Activated CD8-positive, alpha-beta T cell treated with anti-CD3 and anti-CD28 coated beads, Interleukin-2, amount 10 ng/mL, durations not matched to agents 7 days and 5 days (primary cell): ENCODE measurements at places on chromosomes 12 and 14. TPM values are rescaled to one million over a fixed set of nuclear protein-coding genes. Genes with fewer than 3 reads are reported as not detected.

Gene SLC7A7
- 0.23 TPM for total RNA-seq

DNA sequence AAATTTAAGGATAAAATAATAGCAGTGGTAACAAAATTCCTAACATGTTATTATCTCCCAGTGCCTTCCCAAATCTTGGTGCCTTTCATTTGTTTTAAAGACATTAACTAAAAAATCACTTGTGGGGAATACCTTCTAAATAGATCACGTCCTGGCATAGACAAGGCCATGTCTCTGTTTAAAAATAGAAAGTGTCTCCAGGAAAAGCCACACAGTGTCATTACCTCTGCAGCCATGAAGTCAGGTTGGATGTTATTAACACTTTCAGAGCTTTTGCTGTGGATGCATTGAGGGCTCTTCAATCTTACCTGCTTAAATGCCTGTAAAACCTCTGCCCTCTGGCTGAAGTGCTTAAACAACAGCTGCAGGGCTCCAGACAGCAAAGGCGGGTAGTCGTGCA, 211.1 kb downstream of the ITPR2 start:
- no peak for DNase-seq

Gene SMOC1
- total RNA-seq = not detected

- DNase-seq = no peak
Measured at GRCh38 chr14:86739761-86740160, 1209.8 kb downstream of the FLRT2 start.

DNA sequence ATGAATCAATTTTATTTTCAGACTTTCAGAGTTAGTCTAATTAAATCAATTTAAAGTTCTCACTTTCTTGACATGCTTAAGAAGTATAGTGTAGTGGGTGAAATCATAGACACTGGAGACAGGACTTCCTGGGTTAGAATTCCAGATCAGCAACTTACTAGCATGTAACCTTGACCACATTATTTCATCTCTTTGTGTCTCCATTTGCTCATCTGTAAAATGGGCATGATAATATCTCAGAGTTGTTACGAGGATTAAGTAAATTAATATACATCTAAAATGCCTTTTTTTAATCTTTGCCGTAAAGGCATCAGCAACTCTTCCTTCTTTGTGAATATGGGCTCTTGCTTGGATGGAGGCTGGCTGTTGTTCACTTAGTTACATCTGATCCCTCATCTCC, 1.3 kb upstream of the ERGIC2 start:
- no peak for DNase-seq

GRCh38 chr12:50243507-50243906, 39.8 kb downstream of the LIMA1 start:
- no peak for DNase-seq
